ENCODE measurements at places on chromosomes 2 and 18.
A peak's percentile ranks its signal among the peaks of the same experiment; 100 is the strongest.

GRCh38 chr2:9497017-9497416 is 22.7 kb downstream of the IAH1 start:
- DNase-seq = no peak

DNA sequence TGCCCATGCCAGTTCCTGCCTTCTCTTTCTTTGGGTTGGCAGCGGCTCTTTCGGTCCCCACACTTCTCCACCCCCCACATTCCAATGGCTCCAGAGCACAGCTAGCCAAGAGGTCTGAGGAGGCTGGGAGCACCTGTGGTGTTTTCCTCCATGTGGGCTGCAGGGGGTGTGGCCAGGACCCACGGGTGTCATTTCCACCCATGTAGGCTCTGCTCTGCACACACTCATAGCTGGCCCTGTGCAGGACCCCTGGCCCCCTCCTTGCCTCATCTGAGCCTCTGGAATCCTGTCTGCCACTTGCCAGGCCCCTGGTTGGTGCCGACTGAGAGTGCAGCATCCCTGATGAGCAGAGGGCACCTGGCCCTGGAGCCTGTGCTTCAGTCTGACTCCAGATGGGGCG is 46.3 kb downstream of the DYSF start:
- DNase-seq = no peak

- no peak for DNase-seq
Observed at GRCh38 chr2:201983800-201984199, 49.9 kb upstream of the FZD7 start.

DNA sequence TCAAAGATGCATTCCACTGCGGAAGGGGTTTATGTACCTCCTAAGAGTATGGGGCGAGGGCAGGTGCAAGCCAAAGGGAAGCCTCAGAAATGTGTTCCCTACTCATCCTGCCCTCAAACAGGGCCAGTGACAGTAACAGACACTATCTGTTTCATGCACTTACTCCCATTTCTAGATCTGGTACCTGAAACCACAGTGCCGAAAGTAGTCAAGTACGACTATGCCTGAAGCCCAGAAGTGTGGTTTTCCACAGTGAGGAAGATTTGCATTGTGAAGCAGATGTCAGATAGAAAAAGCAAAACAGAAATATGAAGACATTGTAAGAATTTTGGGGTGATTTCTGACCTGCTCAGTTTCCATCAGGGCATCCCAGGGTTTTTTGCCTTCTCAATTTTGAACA is 748.7 kb downstream of the RNF144A start:
- no peak for DNase-seq

GRCh38 chr2:229870903-229871656 is 50.7 kb downstream of the TRIP12 start:
- no peak for DNase-seq

- no peak for DNase-seq
Observed at GRCh38 chr18:24189007-24189528, 50.2 kb downstream of the CABYR start.

DNA sequence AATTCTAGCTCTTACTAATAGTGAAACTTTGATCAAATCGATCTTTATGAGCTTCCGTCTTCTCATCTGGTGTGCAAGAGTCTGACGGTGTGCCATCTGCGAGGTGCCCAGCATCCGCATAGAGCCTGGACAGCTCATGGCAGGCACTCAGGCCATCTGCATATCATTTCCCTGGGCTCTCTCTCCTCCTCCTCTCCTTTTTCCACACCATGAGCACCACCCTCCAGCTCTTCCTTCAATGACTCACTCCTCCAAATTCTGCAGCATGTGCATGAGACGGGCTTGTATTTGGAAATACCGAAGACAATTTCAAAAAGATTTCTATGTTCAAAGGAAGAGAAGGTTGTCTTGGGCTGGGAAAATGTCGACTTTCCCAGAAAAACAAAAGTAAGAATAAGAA is 161.1 kb downstream of the CCBE1 start:
- DNase-seq = no peak

- DNase-seq = peak; percentile 72
Observed at GRCh38 chr2:158457092-158457825, 507 bp downstream of the PKP4 start.

DNA sequence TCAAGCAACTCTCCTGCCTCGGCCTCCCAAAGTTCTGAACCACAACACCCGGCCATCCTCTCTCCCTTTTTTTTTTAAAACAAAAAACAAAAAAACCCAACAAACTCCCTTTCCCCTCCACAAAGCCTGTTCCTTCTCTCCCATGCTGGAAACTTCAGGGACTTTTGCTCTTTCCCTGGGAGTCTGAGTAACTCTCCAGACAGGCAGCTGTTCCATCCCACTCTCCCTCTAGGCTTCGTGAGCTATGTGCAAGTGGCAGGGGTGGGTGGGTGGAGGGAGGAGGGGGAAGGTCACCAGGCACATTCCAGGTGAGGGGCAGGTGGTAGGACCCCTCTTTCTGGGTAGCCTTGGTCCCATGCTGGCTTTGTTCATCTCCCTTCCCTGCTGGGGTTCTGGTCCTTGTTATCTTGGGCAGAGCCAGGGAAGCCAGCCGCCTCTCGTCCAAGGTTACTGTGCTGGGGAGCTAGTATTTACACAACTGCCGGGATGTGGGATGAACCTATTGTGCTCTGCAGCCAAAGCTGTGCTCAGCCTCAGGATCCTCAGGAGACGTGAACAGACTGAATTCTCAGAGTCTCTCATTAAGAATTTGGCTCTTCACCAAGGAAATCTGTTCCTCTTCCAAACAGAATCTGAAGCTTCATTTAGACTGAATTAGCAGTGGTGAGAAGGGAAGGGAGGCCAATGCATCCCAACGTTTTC is 106.9 kb downstream of the LIPG start:
- DNase-seq = no peak

DNA sequence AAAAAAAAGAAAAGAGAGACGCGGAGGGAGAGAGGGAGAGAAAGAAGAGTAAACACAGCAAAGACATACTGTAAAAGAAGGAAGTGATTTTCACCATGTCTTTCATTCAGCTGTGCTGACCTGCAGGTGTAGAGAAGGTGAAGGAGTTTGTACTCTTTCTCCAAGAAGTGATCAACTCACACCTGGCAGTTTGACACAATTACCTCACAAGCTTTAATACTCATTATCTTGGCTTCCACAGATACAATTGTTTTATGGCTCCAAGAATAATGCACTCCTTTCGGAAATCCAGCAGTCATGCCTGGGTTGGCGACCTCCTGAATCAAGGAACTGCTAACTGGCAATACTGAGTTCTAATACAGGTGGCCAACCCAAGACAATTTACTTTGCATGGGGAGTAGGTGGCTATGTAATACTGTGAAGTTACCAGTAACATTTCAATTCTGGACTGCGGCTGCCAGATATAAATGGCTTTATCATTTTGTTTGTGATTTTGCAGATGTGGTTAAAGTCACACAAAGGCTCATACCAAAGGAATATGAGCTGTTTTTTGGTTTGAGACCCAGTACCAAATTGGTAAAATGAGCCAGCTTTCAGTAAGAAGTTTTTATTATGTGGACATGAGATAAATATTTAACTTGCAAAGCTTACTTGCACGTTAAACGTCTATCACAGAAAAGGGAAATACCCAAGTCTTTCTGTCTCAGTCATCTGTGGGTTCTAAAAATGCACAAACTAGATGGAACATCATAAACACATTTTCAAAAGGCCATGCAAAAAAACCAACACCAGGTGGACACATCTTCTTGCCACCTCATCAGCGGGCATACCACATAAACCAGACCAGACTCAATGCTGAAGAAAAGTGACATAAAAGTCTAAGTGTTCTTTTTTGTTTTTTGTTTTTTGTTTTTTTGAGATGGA is 69.3 kb downstream of the NCKAP5 start:
- DNase-seq = no peak

DNA sequence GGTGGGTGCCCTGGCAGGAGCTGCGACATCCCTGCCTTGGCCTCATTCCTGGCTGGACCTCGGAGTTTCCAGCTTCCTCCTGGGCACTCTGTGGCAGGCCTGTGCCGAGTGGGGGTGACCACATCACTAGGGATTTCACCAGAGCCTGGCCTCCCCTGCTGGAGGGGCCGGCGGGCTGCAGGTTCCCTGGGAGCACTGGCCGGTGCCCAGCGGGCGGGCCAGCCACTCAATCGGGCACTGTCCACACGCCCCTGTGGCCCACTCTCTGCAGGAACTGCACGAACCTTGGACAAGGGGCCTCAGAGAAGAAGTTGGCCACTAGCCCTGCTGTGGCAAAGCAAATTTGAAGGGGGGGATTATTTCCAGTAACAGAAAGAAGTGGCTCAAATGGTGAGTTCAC is 110.7 kb upstream of the APCDD1 start:
- DNase-seq = no peak

- DNase-seq = no peak
Observed at GRCh38 chr2:179302149-179302548, 37.5 kb upstream of the SESTD1 start.

DNA sequence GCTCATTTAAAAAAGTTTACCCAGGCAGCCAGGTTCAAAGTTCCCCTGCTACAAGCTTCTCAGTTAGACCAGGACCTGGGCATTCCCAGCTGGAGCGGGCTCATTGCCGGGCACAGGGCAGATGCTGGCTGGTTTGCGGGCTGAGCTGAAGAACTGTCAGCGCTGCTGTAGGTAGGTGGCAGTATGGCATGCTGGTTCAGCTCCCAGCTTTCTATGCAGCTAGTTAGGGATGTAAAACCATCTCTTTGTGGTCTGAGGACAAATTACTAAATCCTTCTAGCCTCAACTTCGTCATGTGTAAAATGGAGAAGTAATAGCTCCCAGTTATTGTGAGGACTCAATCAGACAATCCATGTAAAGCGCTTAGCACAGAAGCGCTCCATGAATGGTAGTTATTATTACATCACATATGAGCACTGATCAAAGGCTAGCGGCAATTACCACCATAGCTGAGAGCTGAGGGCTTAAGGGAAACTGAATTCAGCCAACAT is 2.4 kb upstream of the LDLRAD4 start:
- peak; percentile 85 for DNase-seq

DNA sequence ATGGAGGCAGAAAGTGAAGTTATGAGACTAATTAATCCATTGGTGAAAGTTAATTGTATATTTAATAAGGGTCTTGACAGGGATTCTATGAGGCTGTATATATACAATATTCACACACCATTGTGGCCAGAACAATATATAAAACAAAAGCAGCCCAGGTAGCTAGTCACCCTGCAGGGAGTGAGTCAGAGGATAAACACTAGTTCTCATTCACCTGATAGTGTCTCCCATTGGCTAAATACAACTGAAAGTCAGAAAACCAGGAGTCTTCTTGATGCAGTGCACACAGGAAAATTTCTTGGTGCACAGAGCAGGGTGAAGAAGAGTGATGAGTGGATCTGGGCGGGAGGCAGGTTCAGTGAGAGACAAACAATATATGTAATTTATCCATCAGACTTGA is 465.2 kb downstream of the ERBB4 start:
- no peak for DNase-seq

DNA sequence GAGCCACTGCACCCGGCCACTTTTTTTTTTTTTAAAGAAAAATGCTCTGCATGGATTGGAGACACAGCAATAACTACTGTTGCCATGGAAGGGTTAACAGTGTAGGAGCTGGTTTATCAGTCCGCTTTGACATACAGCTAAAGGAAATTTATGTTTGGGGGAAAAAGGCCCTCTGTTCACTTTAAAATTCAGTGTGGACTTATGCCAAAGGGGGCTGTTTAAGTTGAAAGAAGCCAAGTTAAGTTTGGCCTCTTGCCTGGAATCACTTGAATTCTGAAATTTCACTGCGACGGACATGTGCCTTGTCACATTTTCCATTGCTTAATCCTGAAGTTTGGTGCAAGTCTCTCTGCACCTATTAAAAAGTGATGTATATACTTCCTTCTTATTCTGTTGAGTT is 3.1 kb downstream of the KCNE4 start:
- DNase-seq = no peak

DNA sequence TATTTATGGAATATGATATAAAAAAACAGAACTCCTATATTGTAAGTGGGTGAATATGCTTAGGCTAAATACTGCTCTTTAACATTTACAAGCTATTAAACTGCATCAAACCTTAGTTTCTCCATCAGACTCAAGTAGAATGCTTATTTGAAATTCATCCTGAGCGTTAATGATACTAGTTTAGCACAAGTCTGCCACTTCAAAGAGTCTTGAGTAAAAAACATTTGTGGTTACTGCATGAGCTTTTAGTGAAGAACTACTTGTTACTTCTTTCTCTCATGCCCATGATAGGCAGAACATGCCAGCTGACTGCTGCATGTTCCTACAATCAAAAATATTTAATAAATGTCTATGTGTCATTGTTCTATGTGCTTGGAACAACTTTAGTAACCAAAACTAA is 12.1 kb downstream of the YES1 start:
- DNase-seq = no peak

- no peak for DNase-seq
Observed at GRCh38 chr18:59712311-59712710, 15.1 kb upstream of the CCBE1 start.

DNA sequence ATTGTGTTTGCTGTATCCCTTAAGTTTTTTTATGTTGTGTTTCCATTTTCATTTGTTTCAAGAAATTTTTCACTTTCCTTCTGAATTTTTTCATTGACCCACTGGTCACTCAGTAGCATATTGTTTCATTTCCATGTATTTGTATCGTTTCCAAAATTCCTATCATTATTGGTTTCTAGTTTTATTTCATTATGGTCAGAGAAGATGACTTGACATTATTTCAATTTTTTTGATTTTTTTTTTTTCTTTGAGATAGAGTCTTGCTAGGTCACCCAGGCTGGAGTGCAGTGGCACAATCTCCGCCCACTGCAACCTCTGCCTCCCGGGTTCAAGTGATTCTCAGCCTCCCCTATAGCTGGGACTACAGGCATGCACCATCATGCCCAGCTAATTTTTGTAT is 11.3 kb upstream of the CAB39 start:
- DNase-seq = no peak

DNA sequence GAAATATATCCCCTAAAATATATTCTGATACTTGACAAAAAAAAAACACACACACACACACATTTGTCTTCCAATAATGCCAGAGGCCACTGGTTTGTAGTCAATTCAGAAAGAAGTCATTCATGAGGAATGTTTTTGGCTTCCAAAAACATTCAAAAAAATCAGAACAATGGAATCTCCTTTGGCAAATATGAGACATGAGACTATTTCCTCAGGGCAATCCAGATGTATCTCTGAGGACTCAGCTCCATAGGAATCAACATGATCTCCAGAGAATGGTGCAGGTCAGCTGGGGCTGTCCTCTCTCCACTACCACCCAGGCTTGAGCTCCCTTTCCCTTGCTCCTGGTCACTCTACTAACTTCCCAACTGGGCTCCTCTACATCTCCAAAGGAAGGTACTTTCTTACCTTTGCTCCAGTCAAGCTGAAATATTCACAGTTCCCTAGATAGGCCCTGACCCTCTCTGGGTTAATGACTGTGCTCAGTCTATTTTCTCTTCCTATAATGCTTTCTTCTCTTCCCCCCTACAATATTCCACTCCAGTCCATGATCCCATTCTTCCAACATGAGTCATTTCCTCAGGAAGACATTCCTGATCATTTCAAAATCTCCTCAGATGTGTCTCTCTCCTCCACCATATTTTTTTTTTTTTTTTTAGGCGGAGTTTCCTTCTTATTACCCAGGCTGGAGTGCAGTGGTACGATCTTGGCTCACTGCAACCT is 145.3 kb downstream of the C1D start:
- no peak for DNase-seq

All from KBM-7 (cell line).